ENCODE measurements at places on chromosomes 1 and 21.

GRCh38 chr1:80915491-80915890 is 885.2 kb upstream of the ADGRL2 start:
- DNase-seq: no peak

DNA sequence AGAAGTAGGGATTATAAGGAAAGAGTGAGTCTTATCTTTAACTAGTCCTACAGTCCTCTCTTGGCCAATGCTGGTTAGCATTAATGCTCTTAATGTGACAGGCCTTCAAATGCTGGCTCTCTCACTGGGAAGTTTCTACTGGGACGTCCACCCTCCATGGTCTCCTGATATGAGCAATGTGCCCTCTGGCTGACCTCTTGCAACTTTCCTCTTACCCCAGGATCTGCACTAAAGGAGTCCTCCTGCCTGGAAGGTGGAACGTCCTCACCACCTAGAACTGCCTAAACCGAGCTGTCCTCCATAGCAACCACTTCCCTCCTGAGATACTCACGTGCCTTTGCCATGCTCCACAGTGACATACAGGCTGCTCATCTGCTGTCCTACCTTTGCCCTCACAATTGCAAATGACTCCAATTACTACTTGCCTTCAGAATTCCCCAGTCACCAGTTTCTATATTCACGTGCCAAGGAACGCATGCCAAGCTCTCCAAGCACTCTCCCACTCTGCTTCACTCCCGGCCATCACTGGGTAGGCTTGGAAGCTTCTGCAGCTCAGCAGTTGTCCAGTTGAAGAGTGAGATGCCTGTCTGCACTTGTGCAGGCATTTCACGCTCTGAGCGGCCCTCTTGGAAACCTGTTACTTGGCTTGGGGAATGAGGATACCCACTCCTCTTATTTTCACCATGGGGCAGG is 404.7 kb downstream of the RRAGC start:
- no peak for DNase-seq

DNA sequence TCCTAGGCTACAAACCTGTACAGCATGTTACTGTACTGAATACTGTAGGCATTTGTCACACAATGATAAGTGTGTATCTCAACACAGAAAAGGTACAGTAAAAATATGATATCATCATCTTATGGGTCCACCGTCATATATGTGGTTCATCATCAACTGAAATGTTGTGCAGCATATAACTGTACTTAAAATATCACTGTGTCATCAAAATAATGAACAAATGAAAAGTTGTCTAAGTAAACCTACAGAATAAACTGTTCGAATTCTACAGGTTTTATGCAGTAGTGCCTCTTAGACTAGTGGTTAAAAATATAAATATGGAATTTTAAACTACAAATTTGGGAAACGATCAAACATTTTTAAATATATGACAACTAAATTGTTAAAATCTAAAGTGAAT is 328.8 kb downstream of the KCTD3 start:
- DNase-seq: no peak

DNA sequence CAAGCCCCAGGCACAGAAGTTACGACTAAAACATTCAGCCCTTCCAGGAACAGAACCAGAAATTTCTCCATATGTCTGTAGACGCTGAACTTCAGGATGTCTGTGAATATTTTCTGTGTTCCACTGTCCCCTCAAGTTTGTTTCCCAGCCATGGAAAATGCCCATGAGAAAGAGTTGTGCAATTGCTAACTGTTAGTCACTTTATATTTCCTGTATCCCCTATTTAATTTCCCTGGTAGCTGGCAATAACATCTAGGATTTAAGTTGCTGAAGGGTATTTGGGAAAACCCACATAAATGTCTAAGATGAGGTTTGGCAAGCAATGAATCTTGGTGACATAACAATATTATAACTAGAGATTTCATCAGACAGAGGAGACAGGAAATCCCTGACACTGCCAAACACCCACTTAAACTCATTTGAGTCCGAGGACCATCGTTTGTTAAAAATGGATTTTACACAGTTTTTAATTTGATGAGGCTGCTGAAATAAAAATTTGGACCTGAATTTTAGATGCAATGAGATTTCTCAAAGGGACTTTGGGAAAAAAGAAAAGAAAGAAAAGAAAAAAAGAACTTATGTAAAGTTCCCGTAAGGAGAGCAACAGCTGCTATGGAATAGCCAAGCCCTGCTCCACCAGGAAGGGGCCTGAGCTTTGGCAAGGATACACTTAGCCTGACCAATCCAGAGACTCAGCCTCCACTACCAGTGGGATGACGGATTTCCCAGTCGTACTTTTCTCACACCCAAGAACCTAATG is 21.8 kb upstream of the ERRFI1 start:
- DNase-seq: no peak

GRCh38 chr1:40248412-40248811 is 675 bp downstream of the TMCO2 start:
- DNase-seq: no peak

- DNase-seq: no peak
Measured at GRCh38 chr1:229888561-229889001, 178.5 kb upstream of the GALNT2 start.

DNA sequence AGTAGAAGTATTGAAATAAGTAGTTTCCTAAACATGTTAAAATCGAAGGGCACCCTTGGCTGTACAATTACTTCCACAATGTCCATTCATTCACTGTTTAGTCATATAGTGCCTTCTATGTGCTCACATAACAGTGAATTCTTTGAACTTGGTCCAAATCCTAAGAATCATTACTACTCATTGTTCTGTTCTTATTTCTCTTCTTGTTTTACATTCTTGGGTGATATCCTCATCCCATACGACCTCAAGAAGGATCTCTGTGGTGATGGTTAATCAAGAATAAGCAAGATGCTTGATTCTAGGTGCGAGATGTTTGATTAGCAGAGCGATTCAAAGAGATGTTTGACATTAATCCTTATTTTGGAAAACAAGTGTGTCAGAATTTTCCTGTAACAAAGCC is 667.4 kb upstream of the ZP4 start:
- DNase-seq: no peak

DNA sequence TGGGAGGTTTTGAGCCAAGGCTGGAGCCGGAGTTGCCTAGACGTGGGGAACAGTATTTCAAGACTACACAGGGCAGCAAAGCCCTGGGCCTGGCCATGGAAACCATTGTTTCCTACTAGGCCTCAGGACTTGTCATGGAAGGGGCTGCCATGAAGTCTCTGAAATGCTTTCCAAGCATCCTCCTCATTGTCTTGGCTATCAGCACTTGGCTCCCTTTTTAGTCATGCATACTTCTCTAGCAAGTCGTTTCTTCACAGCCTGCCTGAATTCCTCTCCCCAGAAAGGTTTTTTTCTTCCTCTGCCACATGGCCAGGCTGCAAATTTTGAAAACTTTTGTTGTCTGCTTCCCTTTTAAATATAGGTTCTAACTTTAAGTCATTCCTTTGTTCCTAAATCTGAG is 406.6 kb upstream of the TMPRSS15 start:
- no peak for DNase-seq
